ENCODE measurements at places on chromosomes 6 and 20. TPM values are rescaled to one million over a fixed set of nuclear protein-coding genes. Genes with fewer than 3 reads are reported as not detected.

The CTSA gene
- total RNA-seq = 55.6 TPM

The SLC13A3 gene
- total RNA-seq = 1.6 TPM

The FAM210B gene
- total RNA-seq = 62.6 TPM

The EYA4 gene
- 0.44 TPM for total RNA-seq

The ID4 gene
- 92.9 TPM for total RNA-seq

The RBBP8NL gene
- total RNA-seq = not detected

The NKX2-4 gene
- total RNA-seq = not detected

The SNAI1 gene
- 4.3 TPM for total RNA-seq

The MRAP2 gene
- total RNA-seq = 0.16 TPM

The SAMD3 gene
- total RNA-seq = 1.2 TPM

Measured in breast epithelium (tissue), 4 donors.